ENCODE measurements at places on chromosomes 12 and 14.

DNA sequence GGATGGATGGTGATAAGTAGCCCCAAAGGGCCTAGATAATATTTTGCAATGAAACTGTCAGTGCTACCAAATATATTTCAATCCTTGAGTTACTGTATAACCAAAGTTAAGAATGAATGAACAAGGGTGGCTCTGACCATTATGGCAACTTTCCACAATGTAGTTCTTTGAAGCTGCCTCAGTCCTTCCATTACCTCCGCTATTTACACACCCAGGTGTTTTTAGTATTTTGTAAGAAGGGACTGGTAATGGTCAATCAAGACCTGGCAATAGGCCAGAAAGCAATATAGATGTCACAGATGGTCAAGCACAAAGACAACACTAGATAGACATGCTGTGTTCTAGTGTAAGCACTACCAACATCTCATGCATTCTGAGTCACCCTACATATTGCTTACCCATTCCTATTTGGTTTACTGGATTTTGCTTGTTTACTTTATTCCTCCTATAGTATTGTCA is 16.3 kb downstream of the DUSP16 start:
- no peaks in the 10 kb centered on the region for H3K36me3 ChIP-seq
- no peak overlapping the region for H3K4me3 ChIP-seq
- H3K27me3 ChIP-seq, result no peaks in the 10 kb centered on the region
- no peaks in the 10 kb centered on the region for H3K4me1 ChIP-seq

- peaks cover 92% of the 10 kb centered on the region for H3K36me3 ChIP-seq
- no peaks in the 10 kb centered on the region for H3K27me3 ChIP-seq
- no peak overlapping the region for H3K27ac ChIP-seq
- H3K4me3 ChIP-seq, result no peak overlapping the region
Measured at GRCh38 chr12:120181991-120182631, 12.4 kb downstream of the GCN1 start.

- no peak overlapping the region for H3K27ac ChIP-seq
- no peaks in the 10 kb centered on the region for H3K27me3 ChIP-seq
- no peak overlapping the region for H3K4me3 ChIP-seq
- no peaks in the 10 kb centered on the region for H3K36me3 ChIP-seq
- H3K4me1 ChIP-seq, result no peaks in the 10 kb centered on the region
Measured at GRCh38 chr14:96039633-96040311, 610 bp downstream of the C14orf132 start.

GRCh38 chr12:38386205-38386985 is 69.8 kb downstream of the ALG10B start:
- no peaks in the 10 kb centered on the region for H3K4me1 ChIP-seq
- H3K36me3 ChIP-seq, result no peaks in the 10 kb centered on the region
- DNase-seq, result no peak
- H3K27ac ChIP-seq, result no peak overlapping the region
- H3K27me3 ChIP-seq, result no peaks in the 10 kb centered on the region

GRCh38 chr12:59407799-59408198 is 188.0 kb upstream of the SLC16A7 start:
- DNase-seq, result no peak
- H3K36me3 ChIP-seq, result no peaks in the 10 kb centered on the region
- H3K27me3 ChIP-seq, result no peaks in the 10 kb centered on the region
- H3K27ac ChIP-seq, result no peak overlapping the region
- H3K4me1 ChIP-seq, result no peaks in the 10 kb centered on the region

DNA sequence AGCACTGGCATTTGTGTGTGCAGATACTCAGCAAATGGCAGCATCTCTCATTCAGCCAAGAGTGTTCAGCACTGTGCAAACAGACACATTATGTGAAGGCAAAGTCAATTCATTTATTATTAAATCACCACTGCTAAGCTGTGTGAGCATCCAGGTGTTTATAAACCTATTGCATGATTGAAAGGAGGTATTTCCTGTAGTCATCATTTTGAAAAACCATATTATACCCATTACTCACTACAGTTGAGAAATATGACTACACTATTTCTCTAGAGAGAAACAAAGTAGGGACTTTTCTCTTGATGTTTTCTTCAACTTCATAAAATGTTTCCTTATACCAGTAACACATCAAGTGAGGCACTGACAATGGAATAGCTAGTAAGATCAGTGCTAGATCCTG is 13.7 kb downstream of the SPX start:
- H3K4me1 ChIP-seq, result no peaks in the 10 kb centered on the region
- H3K36me3 ChIP-seq, result no peaks in the 10 kb centered on the region
- no peak for DNase-seq
- H3K27me3 ChIP-seq, result peaks cover 4% of the 10 kb centered on the region

DNA sequence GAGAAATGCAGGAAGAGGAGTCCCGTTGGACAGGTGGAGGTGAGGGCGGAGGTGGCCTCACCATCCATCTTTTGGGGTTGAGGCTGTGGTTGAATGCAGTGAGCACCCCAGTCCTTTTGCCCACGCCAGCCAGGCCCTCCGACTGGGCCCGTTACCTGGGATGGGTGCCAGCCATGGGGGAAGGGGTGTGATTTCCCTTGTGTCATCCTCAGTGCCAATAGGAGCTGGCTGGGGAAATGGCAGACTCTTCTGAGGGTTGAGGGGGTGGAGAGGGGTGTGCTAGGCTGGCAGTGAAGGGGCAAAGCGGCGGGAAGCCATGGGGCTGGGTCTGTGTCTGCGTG is 9.6 kb downstream of the KCNH3 start:
- peaks cover 58% of the 10 kb centered on the region for H3K27me3 ChIP-seq
- DNase-seq, result no peak
- H3K4me1 ChIP-seq, result no peaks in the 10 kb centered on the region
- no peak overlapping the region for H3K4me3 ChIP-seq
- no peaks in the 10 kb centered on the region for H3K36me3 ChIP-seq
- H3K27ac ChIP-seq, result no peak overlapping the region

- H3K36me3 ChIP-seq, result no peaks in the 10 kb centered on the region
- H3K4me3 ChIP-seq, result no peak overlapping the region
- DNase-seq, result no peak
- H3K27me3 ChIP-seq, result no peaks in the 10 kb centered on the region
Measured at GRCh38 chr12:46124132-46124847, 133.9 kb upstream of the SCAF11 start.

GRCh38 chr12:47413806-47414205 is 292.0 kb downstream of the RPAP3 start:
- no peaks in the 10 kb centered on the region for H3K27me3 ChIP-seq
- H3K27ac ChIP-seq, result no peak overlapping the region
- no peaks in the 10 kb centered on the region for H3K4me1 ChIP-seq
- H3K4me3 ChIP-seq, result no peak overlapping the region

- DNase-seq, result no peak
- H3K27me3 ChIP-seq, result no peaks in the 10 kb centered on the region
- no peak overlapping the region for H3K27ac ChIP-seq
- no peaks in the 10 kb centered on the region for H3K4me1 ChIP-seq
- H3K36me3 ChIP-seq, result no peaks in the 10 kb centered on the region
- H3K4me3 ChIP-seq, result no peak overlapping the region
Measured at GRCh38 chr14:68384881-68385280, 408.0 kb downstream of the ZFP36L1 start.

DNA sequence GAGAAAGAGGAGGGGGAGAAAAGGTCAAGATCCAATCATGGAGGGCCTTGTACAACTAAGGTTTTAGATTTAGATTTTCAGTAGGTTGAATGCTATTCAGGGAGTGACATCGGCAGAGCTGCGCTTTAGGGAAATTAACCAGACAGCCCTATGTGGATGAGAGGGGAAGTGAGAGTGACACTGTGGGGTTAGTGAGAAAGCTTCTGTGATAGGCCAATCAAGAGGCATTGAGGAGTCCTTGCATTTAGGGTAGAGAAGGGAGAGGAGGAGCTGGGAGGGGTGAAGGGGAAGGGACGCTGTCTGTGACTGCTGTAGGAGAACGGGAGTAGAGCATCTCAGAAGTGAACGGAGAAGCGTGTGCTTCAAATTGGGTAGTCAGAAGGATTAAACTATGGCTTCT is 3.4 kb downstream of the HSD17B6 start:
- H3K36me3 ChIP-seq, result no peaks in the 10 kb centered on the region
- H3K27me3 ChIP-seq, result no peaks in the 10 kb centered on the region
- no peak overlapping the region for H3K4me3 ChIP-seq
- no peaks in the 10 kb centered on the region for H3K4me1 ChIP-seq
- DNase-seq, result no peak
- no peak overlapping the region for H3K27ac ChIP-seq

- H3K4me1 ChIP-seq, result no peaks in the 10 kb centered on the region
- no peak for DNase-seq
- no peak overlapping the region for H3K27ac ChIP-seq
- no peak overlapping the region for H3K4me3 ChIP-seq
- H3K36me3 ChIP-seq, result no peaks in the 10 kb centered on the region
Measured at GRCh38 chr12:89238593-89238992, 113.7 kb downstream of the DUSP6 start.

- H3K4me1 ChIP-seq, result no peaks in the 10 kb centered on the region
- H3K27me3 ChIP-seq, result no peaks in the 10 kb centered on the region
- no peak overlapping the region for H3K4me3 ChIP-seq
- no peak overlapping the region for H3K27ac ChIP-seq
Measured at GRCh38 chr12:28946361-28946760, 202.7 kb upstream of the FAR2 start.

DNA sequence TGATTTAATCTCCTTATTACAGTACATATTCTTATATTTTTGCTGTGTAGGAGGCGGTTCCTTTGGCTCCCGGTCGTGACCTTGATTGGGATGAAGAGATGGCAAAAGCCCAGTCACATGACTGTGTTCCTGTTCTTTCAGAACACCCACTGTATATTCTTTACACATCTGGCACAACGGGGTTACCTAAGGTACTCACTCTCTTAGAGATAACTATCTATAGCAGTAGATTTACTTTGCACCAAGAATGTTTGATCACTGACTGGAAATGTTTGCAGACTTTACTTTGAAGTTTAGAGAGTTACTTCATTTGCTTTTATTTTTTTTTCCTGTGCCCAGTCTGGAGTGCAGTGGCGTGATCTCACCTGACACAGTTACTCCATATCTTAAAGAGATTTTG is 65.2 kb downstream of the ACSS3 start:
- DNase-seq, result no peak
- H3K27ac ChIP-seq, result no peak overlapping the region
- H3K36me3 ChIP-seq, result no peaks in the 10 kb centered on the region

GRCh38 chr14:57268161-57269069 is at the start of the genes AP5M1 and EXOC5:
TSS of gene AP5M1 (plus strand) at chr14:57268971. CDS start at chr14:57269315, 344 bp downstream.
TSS of gene EXOC5 (minus strand) at chr14:57268905. CDS start at chr14:57268648, 257 bp downstream.
- H3K4me3 ChIP-seq, result peak within 1 kb of the TSS; percentile 54
- peaks cover 2% of the 10 kb centered on the region for H3K36me3 ChIP-seq
- peak within 1 kb of the TSS; percentile 91 for H3K27ac ChIP-seq
- DNase-seq, result peak; percentile 92
- H3K27me3 ChIP-seq, result no peaks in the 10 kb centered on the region
- no peaks in the 10 kb centered on the region for H3K4me1 ChIP-seq

DNA sequence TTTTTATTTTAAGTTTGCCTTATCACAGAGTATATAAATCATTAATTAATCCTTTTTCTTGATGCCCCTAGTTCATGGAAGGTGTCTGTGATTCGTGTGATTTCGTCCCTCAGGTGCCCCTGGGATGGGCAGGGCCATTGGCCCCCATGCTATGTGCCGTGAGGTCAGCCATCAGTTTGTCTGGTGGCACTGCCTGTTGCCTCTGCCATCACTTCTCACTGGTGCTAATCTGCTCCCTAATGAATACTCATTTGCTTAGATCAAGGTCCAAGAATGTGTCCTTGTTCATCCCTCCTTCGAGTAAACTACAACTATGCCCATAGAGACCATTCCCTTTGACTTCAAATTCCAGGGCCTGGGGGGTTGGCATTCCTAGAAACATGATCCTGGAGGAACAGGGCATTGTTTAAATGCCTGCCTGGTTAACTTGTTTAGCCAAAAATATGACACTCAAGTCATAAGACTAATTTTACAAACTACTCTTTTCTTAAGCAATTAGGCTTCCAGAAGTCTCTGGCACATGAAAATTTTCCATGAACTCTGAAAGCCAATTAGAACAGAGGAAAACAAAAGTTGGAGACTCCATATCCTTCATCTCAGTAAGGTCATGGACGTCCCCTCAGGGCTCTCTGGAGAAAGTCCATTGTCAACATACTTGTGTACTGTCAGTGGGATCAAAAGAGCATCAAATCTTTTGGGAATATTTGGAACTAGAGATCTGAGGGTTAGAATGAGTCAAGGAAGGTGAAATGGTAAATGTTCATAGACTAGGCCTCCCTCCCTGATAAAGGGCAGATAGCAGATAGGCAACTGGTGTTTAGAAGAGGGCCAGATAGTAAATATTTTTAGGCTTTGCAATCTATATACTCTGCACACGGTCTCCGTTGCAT is 90.9 kb upstream of the PLXNC1 start:
- H3K27me3 ChIP-seq, result no peaks in the 10 kb centered on the region
- DNase-seq, result no peak
- no peaks in the 10 kb centered on the region for H3K36me3 ChIP-seq
- H3K4me1 ChIP-seq, result no peaks in the 10 kb centered on the region

- DNase-seq, result peak; percentile 3
- H3K4me3 ChIP-seq, result peak overlapping the region; percentile 43
- no peak overlapping the region for H3K27ac ChIP-seq
- H3K4me1 ChIP-seq, result peaks cover 20% of the 10 kb centered on the region
Measured at GRCh38 chr14:24051176-24051788, 527 bp upstream of the CARMIL3 start.

GRCh38 chr12:105622220-105622619 is 291.7 kb downstream of the C12orf75 start:
- H3K4me1 ChIP-seq, result no peaks in the 10 kb centered on the region
- H3K27me3 ChIP-seq, result no peaks in the 10 kb centered on the region
- H3K27ac ChIP-seq, result no peak overlapping the region
- no peaks in the 10 kb centered on the region for H3K36me3 ChIP-seq

DNA sequence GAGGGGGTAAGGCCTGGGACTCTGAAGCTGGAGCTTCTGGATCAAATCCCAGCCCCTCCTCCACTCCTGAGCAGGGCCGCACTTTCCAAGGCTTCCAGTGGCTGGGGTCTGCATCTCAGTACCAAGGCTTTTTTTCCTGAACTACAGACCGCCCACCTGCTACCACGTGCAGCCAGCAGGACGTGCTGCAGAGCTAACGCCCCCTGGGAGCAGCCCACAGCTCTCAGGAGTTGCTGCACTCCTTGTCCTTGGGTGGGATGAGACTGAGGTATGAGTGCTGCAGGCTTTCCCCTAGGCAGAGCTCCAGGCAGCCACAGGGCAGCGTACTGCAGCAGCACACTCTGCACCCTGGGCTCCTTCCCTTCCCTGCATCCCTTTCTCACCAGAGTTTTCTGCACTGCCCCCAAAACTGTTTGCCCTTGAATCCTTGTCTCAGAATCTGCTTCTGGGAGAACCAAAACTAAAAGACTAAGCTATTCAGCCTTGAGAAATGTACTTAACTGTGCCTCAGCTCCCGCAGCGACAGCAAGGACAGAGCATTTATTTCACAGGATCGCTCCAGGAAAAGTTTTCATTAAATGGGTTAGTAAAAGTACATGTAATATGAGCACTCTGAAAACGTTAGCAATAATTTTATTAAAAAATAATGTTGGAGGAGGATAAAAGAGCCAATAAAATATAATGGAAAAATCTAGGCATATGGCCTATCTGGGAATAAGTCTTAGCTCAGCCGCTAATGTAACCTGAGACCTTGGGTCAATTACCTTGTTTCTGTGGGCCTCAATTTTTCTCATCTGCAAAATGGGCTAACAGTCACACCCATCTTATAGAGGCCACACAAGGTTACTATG is 25.5 kb downstream of the RBM19 start:
- no peak for DNase-seq
- H3K4me3 ChIP-seq, result no peak overlapping the region
- H3K36me3 ChIP-seq, result peaks cover 81% of the 10 kb centered on the region
- H3K27ac ChIP-seq, result no peak overlapping the region

GRCh38 chr12:105721891-105722290 is 391.4 kb downstream of the C12orf75 start:
- DNase-seq, result no peak
- no peaks in the 10 kb centered on the region for H3K4me1 ChIP-seq
- H3K36me3 ChIP-seq, result no peaks in the 10 kb centered on the region
- no peaks in the 10 kb centered on the region for H3K27me3 ChIP-seq
- no peak overlapping the region for H3K4me3 ChIP-seq
- no peak overlapping the region for H3K27ac ChIP-seq

- no peaks in the 10 kb centered on the region for H3K27me3 ChIP-seq
- no peaks in the 10 kb centered on the region for H3K36me3 ChIP-seq
- no peak overlapping the region for H3K4me3 ChIP-seq
- DNase-seq, result no peak
- H3K4me1 ChIP-seq, result no peaks in the 10 kb centered on the region
Measured at GRCh38 chr12:90074086-90074485, 365.4 kb upstream of the ATP2B1 start.

All from K562 (cell line).